AML-193 (cell line): ENCODE measurements at places on chromosomes 6 and 20.

DNA sequence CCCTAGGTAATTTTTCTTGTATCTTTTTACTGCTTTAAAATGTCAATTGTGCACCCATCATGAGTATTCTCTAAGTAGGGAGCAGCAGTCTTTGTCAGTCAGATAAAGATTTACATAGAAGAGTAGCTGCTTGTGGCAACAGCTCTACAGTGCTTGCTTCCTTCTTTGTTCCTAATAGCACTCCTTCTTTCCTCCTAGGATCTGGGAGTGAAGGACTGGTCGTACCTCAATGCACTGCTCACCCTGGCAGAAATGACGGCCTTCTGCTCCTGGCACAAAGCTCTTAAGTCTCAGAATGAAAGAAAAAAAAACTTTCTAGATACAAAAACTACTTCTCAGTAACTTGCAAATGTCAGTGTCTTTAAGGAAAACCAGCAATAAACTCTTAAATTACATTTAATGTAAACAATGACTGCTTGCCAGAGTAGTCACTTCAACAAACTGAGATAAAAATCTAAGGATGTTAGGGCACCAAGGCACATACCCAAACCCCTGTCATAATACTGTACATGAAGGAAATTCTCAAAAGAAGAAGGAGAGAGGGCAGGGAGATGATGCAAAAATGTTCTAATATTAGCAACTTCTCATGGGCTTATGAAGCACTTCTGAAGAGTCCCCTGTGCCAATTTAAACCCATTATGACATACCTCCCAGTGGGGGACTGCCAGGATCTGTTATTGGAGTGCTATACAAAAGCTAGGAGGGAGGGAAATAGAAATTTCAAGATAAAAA, 34.0 kb downstream of the NCOA6 start:
- DNase-seq, result no peak

GRCh38 chr6:158630938-158631616, 13.5 kb downstream of the DYNLT1 start:
- DNase-seq, result no peak

- no peak for DNase-seq
Observed at GRCh38 chr6:45661661-45662060, 283.9 kb upstream of the SUPT3H start.

- peak; percentile 52 for DNase-seq
Observed at GRCh38 chr20:3710703-3711483, 1.5 kb downstream of the SIGLEC1 start.

GRCh38 chr6:145531822-145532221, 203.5 kb downstream of the EPM2A start:
- no peak for DNase-seq

DNA sequence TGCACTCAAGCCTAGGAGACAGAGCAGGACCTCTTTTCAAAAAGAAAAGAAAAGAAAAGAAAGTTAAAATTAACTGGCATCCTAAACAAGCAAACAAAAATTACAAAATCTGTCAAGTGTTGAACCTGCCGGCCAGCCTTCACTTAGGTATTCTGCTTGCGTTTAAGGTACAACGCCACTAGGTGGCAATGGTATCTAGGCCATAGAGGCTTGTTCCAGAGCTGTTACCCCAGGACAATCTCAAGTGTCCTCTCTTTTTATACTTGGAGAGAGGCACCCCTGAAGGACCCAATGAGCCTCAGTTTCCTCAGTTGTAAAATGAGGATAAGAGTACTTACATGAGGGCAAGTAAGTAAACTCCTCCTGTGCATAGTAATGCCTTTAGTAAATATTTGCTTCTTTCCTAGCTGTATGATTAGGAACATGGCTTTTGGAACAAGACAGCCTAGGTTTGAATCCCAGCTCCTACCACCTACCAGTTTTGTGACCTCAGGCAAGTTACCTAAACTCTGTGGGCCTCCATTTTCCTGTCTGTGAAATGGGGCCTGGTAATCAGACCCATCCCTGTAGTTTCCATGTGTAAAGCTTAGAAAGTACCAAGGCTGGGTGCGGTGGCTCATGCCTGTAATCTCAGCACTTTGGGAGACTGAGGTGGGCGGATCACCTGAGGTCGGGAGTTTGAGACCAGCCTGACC, 5.8 kb upstream of the PACSIN1 start:
- DNase-seq, result peak; percentile 70

DNA sequence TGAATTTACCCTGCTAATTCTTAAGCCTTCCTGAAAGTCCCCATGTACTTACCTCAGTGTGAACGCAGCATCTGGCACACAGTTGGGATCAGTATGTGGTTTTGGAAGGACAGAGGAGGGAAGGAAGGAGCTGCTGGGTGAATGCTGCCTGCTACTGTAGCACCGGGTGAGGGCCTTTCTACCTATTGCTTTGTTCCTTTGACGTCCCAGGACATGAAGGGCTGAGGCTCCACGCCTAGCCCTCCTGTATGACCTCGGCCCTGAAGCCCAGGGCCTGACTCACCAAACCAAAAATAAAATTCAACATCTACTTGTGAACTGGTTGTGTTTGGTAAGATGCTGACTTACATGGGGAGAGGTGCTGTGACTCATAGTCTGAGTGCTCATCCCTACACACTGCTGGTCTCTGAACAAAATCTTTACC, 51.1 kb downstream of the ARID1B start:
- DNase-seq, result no peak

DNA sequence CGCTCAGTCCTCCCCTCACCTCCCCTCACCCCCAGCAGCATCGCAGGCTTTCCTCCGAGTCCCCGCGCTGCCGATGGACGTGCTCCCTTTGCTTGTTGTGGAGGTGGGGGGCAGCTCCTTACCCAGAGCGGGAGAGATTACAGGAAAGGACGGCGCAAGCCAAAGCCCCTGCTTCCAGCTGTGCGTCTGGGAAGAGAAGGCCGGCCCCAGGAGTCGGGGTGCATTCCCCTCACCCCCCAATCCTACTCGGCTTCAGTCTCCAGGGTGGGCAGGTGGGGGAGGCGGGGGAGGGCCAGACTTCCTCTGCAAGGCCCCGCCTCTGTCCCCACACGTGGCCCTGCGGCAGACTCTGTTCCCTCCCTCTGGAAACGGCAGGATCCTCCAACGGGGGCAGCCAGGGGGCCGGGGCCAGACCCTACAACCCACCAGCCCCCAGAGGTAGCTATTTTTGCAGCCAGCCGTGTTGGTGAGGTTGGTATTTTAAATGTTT, 43.6 kb downstream of the NTSR1 start:
- no peak for DNase-seq

DNA sequence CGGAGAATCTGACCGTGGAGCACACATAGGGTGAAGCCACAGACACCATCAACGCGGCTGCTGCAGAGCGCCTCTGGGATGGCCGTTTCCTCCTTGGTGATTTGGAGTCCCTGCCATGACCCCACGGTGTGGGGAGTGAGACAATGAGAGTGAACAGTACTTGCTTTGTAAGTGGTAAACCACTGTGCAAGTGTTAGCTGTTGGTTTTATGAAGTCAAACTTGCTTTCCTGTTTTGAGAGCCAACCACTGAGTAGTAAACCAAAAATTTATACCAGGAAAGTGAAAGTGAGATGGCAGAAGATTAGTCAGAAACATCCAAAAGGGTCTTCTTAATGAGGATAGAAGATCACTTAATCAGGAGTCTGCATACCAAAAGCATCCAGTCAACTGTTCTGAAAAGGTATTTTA, 160.7 kb downstream of the FOXC1 start:
- DNase-seq, result no peak

DNA sequence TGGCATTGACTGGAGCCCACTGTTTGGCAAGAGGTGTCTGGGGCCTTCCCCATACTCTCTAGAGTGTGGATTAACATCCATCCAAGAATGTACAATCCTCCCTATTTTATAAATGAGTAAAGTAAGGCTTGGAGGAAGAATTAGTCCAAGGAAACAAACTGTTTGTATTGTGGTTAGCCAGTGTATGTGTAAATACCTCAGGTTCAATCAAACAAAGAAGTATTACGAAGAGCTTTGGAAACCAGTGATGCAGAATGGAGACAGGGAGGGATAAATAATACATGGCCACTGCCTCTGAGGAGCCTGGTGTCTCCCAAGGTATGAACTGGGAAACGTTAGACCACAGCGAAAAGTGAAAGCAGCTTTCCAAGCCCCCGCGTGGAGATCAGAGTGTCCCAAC, 226.6 kb upstream of the RIN2 start:
- no peak for DNase-seq
